ENCODE measurements at places on chromosomes 16 and 17.

GRCh38 chr17:27264068-27264812, 29.7 kb upstream of the WSB1 start:
- DNase-seq: no peak

DNA sequence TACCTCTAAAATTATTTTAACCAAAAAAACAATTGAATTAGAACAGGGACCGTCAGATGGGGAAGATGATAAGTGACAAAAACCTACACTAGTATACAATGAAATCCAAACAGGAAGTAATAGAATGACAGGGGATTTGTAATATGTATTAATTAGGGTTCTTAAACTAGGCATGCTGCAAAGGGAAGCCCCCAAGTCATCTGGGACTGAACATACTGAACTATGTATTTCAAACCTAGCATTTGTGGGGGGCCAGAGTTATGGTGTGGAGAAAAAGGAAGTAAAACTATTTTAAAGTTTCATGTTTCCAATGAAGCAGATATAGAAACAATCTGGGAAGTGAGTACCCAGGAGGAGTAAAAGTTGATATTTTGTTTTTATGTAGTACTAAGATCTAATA, 133.2 kb upstream of the HS3ST3A1 start:
- DNase-seq: no peak

DNA sequence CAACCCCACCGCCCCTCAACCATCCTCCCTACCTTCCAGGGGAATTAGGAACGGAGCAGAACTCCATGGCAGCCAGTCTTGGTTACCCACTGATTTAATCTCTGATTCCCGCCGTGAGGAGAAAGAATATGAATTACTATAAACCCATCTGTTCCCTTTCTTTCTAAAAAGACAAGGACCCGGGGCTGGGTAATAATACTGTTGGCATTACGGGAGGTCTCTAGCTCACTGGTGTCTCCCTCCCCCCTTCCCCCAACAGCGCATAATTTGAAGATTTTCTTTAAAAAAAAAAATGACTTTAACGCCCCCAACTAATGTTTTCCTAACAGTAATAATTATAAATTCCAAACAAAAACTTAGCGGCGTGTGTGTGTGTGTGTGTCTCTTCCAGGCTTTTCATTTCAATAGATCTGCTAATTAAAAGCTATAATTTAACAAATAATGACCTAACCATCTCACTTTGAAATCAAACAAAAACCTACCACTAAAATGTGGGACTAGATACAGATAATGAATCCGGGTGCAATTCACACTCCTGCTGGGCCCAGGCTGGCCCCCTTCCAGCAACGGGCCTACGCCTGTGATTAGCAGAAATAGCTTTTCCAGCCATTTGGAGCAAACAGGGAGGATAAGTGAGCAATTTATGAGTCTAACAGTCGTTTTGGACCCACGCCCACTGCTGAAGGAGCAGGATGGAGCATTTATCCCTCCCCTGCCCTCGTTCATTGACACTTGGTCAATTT, 18.2 kb upstream of the BHLHA9 start:
- DNase-seq: peak; percentile 68

- DNase-seq: no peak
These were observed 110.8 kb upstream of the DNAH9 start for GRCh38 chr17:11487469-11487868.

DNA sequence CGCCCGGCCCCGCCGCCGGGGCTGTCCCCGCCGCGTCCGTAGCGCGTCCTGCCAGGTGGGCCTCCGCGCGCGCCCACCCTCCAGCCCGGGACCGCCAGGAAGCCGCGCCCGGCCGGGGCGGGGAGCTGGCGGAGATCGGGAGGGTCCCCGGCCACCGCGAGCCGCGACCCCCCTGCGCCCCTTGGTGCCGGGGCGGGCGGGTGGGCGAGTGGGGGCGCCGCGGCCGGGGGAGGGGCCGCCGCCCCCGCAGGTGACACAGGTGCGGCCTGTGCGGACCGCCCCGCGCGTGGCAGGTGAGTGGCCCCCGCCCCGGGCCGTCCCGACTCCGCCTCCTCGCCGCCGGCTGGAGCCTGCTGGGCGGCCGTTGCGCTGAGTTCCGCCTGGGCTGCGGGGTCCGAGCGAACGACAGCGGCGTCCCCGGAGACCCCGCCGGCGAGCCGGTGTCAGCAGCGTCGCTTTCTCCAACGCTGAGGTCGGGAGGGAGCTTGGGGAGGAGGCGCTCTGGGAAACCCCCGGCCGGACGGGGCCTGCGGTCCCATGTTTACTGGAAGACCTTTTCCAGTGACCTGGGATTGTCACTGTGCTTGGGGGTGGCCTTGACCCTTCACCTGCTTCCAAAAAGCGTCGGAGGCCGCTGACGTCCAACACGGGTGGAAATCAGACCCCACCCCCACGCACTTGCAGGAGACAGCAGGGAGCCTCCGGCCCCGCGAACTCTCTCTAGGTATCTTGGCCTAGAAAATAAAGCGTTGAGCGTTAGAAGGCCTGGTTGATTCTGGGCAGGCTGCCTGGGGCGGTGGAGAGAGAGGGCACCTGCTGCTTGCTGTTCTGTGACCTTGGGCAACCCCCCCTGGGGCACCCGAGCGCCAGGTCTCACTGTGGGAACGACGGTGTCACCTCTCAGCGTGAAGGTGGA, 542 bp downstream of the KLHL36 start:
- no peak for DNase-seq

- DNase-seq: no peak
These were observed 188.7 kb downstream of the MYO1D start for GRCh38 chr17:32688221-32688620.

- no peak for DNase-seq
These were observed 69.8 kb upstream of the PLCG2 start for GRCh38 chr16:81709016-81709900.

DNA sequence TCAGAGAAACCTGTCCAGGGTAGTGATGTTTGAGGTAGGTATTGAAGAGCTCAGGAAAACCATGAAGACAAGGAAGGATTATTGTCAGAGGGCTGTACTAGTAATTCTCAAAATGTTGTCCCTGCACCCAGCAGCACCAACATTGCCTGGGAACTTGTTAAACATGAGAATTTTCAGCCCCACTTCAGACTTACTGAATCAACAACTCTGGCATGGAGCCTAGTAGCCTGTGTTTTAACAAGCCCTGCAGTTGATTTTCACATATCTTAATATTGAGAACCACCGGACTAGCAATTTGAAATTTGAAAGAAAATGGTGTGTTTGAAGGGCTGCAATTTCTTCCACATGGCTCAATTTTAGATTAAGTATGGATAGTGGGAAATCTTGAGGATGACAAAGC, 2.8 kb upstream of the KIF2B start:
- no peak for DNase-seq

DNA sequence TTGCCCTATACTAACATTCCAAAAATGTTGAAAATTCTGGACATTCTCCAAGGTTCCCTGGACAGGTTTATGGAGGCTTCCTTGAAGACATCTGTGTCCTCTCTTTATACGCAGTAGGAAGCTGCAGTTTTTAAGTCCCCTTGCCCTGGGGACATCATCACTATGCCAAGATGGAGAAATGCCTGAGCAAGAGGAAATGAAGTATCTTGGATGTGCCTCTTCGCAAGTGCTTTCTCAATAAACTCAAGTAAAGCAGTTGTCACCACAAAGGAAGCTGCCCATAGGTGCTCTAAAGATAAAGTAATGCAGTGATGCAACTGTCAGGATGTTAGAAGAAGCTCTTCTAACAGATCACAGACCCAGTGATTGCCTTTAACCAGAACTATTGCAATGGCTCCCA, 71.0 kb downstream of the CDYL2 start:
- no peak for DNase-seq

DNA sequence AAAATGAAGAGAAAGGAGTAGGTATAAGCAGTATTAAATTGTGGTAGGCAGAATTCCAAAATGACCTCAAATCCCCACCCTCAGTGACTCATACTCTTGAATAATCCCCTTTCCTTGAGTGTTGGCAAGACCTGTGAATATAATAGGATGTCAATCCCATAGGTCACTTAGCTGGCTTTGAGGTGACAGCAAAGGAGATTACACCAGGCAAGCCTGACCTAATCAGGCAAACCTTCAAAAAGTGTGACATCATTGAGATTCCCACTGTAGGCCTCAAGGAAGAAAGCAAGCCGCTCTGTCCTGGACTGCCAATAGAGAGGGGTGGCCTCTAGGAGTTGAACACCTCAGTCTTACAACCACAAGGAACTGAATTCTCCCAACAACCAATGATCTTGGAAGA, 535.2 kb downstream of the RBFOX1 start:
- no peak for DNase-seq

DNA sequence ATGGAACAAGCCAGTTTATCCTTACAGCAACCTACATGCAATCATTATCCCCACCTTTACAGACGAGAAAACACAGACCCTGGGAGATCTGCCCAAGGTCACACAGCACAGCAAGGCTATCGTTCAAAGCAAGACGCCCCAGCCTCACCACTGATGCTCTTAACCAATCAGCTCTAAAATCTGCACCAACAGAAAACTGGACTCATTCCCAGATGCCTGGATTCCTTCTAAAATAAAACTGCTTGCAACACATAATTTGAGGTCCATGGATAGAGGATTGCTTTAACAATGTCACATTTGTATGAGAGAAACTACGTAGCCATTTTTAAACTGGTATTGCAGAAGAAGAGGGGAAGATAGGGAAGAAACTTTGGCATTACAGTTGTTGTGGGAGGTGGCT, 6.8 kb downstream of the COTL1 start:
- DNase-seq: no peak

DNA sequence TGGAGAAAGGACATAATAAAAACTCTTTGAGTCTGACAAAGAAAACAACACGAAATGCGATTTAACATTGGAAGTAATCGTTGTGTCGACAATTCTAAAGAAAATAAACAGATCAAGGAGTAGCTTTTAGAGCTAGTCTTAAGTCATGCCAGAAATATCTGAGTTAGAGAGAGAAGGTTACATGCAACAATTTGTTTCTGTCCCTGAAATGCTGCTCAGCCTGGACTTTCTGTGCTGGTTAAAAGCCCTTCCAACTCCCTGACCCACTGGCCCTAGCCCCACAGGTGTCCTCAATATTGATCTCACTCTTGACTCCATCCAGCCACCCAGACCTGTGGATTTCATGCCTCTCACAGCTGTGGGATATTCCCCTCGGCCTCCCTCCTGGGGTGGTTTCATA, 33.2 kb upstream of the TEX2 start:
- DNase-seq: no peak

DNA sequence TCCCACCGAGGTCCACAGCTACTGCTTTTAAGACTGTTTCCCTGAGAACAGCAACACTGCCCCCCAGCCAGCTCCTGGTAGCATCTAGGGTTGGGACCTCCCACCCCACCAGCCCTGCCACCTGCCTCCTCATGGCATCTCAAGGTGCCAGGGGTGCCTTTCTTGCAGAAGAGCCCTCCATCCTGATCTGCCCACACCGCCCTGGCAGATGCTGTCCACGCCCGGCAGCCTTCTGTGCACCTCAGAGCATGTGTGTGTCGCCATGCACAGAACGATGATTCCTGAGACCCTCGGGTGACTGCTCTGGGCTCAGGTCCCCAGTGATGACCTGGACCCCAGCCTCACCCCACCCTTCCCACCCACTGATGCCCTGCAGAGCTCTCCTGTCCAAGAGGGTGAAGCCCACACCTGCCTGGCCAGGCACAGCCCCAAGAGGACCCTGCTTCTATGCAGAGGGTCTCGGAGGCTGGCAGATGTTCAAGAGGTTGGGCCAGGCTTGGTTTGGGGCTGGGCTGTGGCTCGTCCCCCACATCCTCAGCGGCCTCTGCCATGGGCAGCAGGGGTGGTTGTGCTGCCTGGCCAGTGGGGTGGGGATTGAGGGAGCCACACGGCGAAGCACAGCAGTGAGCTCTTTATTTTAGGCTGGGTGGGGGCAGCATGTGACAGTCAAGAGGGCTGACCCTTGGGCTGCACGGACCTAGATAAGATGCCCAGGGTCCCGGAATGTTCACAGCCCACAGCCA, 5.2 kb upstream of the SPATA2L start:
- DNase-seq: no peak

DNA sequence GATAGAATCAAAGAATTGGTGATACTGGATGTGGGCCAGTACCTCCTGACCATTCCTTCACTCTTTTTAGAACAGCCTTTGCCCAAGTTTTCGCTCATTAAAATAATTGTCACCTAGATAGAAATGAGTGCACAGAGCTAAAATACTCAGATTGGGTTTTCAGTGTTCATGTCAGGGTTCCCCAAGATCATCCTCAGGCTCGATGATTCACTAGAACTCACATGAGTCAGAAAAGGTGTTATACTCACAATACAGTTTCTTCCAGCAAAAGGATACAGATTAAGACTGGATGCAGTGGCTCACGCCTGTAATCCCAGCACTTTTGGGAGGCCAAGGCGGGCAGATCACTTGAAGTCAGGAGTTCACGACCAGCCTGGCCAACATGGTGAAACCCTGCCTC, 19.9 kb downstream of the ERCC4 start:
- DNase-seq: no peak

- no peak for DNase-seq
These were observed 44.2 kb downstream of the USP22 start for GRCh38 chr17:20998571-20999043.

DNA sequence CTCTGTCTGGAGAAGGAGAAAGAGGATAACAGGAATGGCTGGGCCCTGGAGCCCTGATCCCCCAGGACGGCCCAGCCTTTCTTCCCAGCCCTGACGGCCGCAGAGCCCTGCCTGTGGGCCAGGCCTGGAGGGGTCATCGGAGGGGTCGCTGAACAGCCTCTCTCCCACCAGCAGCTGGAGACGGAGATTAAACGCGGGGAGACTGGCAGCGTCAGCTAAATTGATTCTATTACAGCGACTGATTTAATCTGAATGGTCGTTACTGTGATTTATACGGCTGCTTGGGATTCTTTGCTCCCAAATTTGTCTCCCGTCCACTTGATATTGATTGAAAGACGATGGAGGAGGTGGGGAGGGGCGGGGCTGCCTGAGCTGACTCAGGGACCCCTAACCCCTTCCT, 7.1 kb upstream of the CDH15 start:
- no peak for DNase-seq

DNA sequence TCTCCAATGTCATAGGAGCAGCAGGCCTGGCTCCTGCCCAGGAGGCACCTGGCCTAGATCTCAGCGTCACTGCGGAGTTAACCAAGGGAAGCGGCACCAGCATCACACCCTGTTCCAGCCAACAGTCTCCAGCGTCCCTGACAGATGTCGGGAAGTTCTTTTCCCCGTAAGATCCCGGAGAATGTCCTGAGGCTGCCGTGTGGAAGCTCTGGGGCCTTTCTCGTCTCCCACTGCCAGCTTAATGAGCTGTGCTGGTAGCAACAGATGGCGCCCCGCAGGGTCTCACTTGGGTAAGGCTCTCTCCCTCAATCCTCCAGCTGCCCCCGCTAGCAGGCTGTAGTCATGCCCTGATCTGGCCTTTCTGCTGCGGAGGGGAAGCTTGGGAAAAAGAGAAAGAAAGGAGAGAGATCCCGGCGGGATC, 57.5 kb downstream of the MARCHF10 start:
- DNase-seq: no peak

- no peak for DNase-seq
These were observed 121.9 kb upstream of the GSE1 start for GRCh38 chr16:85491058-85491771.

DNA sequence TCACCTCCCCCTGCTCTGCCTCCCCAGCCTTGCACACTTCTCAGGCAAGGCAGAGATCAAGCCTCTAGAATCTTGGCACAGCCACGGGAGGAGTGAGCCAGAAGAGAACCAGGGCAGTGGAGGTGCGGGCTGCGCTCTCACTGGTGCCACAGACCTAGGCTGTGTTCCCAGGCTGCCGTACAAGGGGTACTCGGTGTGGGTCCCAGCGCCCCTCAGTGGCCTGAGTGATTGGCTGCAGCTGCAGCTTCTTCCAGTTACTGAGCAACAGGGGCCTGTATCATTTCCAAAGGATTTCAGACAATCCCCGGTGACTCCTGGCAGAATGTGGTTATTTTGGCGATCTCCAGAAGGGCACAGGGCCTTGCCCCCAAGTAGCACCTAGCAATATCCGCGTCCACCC, 1852.1 kb downstream of the TP53TG3F start:
- no peak for DNase-seq
